Right cardiac atrium (tissue), 5 donors: ENCODE measurements at places on chromosomes 11 and 22.
A peak's percentile ranks its signal among the peaks of the same experiment; 100 is the strongest.

DNA sequence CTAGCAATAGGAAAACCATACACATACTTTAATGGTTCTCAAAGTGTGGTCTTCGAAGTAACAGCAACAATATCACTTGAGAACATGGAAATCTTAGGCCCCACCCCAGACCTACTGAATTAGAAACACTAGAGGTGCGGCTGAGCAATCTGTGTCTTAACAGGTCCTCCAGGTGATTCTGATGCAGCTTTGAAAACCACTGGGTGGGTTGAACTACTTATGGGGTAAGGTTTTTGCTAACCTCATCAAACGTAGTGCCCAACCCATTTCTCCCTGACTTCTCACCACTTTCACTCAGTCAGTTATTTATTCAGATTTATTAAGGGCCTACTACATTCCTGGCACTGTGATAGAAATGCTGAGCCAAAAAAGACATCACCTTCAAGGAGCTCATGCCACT, 3.7 kb downstream of the MPZL2 start:
- DNase-seq = no peak

GRCh38 chr11:46373787-46374740, 7.4 kb upstream of the MDK start:
- no peak for DNase-seq

DNA sequence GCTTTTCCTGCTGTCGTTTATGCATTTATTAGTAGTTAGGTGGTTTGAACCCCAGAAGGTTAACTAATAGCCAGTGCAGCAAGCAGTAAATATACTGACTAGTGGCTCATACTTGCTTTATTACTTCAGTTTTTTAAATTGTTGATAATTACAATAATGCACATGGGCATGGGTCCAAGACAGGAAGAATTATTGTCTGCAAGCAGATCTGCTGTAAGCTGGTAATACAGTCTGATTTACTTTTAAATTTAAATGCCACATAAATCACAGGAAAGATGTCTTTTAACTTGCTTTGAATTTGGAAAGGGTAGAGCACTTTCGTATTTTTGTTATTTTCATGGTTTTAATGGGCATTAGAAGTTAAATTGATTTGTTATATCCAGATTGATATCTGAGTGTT, 27.1 kb downstream of the APLP2 start:
- DNase-seq = no peak

DNA sequence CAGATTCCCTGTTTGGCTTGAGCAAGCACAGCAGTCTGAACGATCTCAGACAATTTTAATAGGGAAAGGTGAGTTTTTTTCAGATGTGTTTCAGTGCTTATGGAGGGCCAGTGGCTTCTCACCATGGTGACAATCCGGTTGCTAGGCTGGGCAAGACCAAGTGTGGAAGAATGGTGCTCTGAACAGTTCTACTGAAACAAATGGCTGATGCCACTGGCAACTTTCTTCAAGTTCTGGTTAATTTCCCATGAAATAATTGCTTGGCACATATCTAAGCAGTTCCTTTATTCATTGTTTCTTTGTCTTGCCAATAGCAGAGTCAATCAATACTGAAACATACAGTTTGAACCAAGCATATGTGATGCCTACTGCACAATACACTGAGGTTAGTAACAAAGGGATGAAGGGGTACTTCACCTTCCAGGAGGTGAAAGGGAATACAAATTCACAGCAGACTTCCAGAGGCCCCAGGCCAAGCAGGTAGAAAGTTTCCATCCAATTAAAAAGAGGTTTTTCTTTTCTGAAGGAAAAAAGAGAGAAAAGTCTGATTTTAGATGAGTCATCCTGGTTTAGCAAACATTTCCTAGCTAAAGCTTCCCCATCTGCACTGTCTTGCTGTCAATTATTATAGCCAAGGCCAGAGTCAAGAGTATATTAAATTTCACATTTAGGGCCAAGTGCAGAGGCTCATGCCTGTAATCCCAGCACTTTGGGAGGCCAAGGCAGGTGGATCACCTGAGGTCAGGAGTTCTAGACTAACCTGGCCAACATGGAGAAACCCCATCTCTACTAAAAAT, 21.2 kb upstream of the NDUFC2 start:
- DNase-seq = no peak

GRCh38 chr11:41457216-41458014, 2.0 kb downstream of the LRRC4C start:
- no peak for DNase-seq

DNA sequence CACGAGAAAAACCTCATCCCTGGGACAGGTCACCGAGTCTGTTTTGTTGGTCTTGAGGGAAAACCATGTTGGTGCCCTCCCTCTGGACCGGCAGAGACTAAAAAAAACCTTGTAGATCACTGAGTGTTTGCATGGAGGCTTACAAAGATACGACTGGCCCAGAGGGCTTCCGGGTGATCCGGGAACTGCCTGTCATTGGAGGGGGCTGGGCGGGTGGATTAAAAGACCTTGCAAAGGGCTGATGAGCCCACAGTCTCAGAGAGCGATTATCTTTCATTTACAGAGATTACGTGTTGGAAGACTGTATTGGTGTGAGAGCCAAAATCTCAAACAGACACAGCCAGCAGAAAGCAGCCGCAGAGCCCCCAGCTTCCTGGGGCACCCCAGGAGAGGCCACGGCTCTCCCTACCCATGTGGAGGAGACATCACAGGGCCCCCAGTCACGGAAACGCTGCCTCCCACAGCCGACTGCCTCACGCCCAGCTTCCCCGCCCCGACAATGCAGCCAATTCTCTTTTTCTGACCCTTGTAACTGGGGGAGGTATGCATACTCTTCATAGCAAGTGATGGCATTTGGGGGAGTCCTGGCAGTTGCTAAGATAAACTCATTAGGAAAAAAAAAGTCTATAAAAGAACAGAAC, 426.4 kb downstream of the CTTN start:
- DNase-seq = peak; percentile 4

- DNase-seq = no peak
Observed at GRCh38 chr22:37663521-37664140, 5.1 kb downstream of the PDXP start.

- no peak for DNase-seq
Observed at GRCh38 chr22:38792833-38793232, 1.1 kb downstream of the DNAL4 start.

DNA sequence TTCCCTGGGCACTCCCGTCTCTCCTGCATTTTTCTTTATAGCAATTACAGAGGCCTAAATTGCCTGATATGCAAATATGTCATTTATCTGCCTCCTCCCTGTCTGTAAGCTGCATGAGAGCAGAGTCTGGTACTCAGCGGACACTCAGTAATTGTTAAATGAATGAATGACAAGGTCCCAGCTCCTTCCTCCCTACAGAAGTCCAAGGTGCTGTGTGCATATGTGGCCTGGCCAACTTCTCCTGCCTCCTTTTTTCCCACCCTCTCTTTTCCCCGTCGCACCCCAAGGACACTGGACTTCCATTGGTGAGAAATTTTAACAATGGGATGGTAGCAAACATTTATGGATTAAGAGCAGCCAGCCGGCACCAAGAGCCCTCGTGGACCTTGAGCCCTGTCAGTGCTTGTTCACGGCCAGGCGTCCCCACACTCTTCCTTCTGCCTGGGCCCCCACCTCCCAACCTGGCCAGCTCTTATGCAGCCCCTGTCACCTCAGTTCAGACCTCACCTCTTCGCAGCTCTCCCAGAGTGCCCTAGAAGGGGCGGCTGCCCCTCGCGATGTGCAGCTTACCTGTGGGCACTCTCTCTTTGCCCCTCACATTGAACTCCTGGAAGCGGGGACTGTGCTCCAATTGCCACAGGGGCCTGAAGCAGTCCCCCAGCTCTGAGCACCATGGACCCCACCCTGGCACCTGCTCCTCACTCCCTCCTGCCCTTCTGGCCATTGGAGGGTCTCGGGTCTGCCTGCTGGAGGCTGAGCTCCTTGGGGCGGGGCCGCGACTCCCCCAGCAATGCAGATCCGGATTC, 1.5 kb downstream of the TMPRSS6 start:
- DNase-seq = no peak

- DNase-seq = no peak
Observed at GRCh38 chr11:117932426-117932825, 3.2 kb upstream of the TMPRSS13 start.

GRCh38 chr11:123653827-123654565, 428 bp downstream of the SCN3B start:
- DNase-seq = peak; percentile 60

DNA sequence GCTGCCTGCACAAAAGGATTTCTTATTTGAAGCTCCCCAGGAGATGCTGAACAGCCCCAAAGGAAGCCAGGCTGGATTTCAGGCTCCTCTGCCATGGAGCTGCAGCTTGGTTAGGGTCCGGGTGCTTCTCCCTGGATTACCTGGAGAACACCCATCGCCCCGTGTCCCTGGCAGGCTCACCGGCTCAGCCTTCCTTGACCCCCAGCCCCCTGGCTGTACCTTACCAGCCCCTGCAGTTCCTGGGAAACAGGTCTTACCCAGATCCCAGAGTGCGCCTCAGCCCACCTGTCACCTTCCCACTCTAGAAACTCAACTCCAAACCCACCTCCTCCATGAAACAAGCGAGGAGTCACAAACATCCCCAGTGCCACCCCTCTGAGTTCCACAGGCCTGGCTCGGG, 45.3 kb upstream of the CD5 start:
- no peak for DNase-seq

DNA sequence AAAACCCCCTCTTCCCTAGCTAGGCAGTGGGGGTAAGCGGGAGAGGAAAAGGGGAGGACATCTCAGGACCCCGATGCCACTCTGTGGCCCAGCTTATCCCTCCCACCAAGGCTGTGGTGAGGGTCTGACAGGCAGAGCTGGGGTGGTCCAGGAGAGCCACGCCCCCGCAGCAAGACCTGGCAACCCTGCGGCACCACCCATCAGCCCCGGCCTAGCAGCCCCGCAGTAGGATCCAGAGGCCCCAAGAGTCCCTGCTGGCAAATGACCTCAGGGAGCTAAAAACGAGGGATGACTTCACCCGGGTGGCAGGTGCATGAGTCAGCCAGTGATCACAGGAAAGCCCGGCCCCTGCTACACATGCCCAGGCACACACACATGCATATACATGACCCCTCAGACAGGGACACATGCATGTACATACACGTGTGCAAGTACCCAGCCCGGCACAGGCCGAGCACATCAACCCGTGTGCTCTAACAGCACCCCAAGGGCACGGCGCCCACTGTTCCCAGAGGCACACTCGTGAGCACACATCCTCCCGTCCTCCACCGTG, 32.3 kb downstream of the ARVCF start:
- DNase-seq = peak; percentile 67

- DNase-seq = peak; percentile 72
Observed at GRCh38 chr11:117220999-117221774, 10.7 kb downstream of the PCSK7 start.

- DNase-seq = peak; percentile 76
Observed at GRCh38 chr22:32627091-32627490, 152.5 kb downstream of the FBXO7 start.

GRCh38 chr11:76568139-76568538, 102.4 kb downstream of the LRRC32 start:
- no peak for DNase-seq

DNA sequence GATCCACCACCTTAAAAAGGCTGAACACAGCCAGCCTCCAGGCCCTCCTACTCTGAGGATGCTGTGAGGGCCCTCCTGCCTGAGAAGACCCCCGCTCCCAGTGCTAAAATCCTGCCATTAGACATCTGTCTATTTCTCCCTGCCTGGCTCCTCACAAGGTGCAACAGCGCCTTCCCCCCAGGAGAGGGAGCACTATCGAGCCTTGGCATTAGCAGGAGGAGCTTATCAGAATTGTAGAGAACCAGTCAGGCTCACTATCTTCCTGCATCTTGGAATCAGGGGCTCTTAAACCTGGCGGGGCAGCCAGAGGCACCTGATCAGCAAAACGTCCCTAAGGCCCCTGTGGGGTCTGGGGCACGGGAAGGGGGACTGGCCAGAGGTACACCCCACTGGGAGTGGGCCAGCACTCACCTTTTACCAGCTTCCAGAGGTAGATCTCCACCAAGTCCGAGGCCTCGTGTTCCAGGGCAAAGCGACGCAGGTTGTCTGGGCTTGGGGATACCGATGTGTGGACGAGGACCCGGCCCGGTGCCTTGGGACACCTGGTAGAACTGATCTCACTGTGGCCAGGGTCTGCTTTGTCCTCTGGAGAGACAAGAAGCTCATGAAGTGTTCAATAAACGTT, 28.7 kb downstream of the CHRDL2 start:
- peak; percentile 76 for DNase-seq

DNA sequence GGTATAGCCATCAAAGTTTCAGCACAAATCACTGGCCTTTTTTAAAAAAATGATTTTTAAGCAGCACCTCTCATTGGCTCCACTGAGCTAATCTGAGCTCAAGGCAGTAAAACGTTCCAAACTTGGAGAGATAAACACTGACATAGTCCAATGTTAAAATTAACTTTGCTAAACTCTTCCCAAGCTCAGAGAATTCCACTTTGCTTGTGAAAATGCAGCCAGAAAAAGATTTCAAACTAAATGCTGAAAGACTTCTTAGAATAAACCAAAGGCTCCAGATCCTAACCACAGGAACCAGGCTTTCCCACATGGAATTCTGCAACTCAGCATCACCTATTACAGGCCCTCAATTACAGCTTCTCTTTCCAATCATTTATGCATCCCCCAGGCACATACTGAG, 84.7 kb upstream of the GDPD4 start:
- DNase-seq = no peak

- no peak for DNase-seq
Observed at GRCh38 chr22:35039625-35040024, 26.3 kb upstream of the ISX start.

GRCh38 chr11:5967708-5968107, 586 bp downstream of the OR56A5 start:
- no peak for DNase-seq

GRCh38 chr22:44389181-44389580, 76.4 kb upstream of the SHISAL1 start:
- DNase-seq = peak; percentile 61

DNA sequence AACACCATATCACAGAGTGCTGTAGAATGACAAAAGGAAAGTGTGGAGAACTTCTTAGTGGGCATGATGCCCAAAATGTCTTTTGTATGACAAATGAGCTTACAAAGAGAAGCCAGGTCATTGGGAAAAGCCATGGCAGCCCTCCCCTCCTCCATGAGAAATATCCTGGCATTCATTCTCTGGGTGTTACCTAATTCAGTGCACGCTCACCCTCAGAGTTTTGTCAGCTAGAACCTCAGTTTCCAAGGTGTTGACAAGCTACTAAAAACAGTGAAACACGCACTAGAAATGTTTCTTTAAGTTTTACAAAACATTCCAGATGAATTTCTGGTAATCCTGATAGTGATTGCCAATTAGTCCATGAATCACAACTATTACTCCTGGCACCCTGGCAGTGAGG, 105.4 kb upstream of the FSHB start:
- no peak for DNase-seq

DNA sequence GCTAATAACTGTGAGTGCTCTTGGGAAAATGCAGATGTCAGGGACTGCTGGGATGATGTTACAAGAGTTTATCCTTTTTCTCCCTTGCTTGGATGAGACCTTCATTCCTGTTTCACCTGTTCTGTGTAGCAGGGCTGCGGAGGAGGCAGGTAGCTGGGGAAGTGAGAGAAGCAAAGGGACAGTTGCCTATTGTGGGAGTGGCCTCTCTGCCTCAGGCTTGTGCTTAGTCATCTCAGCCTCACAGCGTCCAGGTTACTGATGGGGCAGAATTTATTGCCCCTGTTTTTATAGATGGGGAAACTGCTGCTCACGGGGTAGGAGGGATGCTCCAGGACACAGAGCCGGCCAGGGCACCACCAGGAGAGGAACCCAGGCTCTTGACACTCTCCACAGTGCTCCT, 1.7 kb downstream of the STX3 start:
- no peak for DNase-seq

GRCh38 chr11:110331626-110332025, 35.2 kb upstream of the RDX start:
- DNase-seq = no peak
